ENCODE measurements at places on chromosomes 5 and 9.

GRCh38 chr5:35316611-35317274, 86.5 kb upstream of the PRLR start:
- DNase-seq: no peak

DNA sequence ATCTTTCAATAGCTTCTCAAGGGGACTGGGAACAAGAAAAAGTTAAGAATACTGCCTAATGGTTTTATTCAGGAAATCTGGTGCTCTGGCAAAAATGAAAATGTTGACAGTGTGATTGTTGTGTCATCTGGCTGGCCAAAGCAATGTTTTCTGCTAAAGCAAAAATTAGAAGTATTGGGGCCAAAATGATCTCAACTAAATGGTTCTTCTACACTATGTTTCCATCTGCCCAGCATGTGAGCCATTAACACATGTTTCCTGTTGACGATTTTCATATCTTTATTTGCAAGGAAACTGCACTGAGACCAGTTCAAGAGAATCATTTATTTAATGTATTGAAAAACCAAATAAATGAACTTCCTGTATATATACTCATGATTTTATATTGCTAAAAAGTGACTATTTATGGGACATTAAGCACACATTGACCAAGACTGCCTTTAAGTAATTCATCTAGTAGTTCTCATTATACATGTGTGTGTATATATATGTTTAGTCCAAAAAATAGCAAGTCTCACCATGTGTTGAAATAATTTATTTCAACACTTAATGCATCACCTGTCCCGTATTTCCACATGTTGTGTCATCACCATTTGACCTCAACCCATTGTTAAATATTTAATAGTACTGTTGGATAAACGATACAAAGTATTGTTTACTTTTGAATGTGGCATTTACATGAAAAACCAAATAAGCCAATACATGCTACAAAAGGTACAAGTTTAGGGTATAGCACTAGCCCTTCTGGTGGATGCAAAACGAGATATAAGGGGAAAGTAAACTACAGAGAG, 7.5 kb upstream of the FST start:
- no peak for DNase-seq

DNA sequence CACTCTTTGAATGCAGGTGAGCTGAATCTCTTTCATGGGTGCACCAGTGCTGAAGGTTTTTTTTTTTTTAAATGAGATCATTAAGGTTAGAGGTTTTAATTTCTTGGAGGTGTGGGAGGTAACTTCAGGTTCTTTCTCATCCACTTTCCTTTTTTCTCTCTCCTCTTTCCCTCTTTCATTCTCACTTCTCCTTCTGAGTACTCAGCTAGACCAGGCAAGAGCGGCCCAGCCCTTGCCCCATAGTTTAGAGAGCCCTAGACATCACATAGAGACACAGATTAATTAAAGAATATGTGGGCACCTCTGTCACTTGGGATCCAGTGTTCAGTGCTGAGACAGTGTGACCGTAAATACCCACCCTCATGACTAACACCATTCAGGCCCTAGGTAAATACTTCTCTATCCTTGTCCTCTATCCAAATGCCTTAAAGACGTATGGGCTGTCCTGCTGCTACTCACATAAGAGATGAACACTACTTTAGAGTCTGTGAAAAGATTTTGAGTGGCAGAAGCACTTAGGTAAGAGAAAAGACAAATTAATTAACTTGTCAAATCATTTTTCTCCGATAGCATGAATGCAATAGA, 174.1 kb downstream of the TLE4 start:
- DNase-seq: no peak

GRCh38 chr9:77773381-77773780, 125.3 kb upstream of the GNA14 start:
- DNase-seq: no peak

DNA sequence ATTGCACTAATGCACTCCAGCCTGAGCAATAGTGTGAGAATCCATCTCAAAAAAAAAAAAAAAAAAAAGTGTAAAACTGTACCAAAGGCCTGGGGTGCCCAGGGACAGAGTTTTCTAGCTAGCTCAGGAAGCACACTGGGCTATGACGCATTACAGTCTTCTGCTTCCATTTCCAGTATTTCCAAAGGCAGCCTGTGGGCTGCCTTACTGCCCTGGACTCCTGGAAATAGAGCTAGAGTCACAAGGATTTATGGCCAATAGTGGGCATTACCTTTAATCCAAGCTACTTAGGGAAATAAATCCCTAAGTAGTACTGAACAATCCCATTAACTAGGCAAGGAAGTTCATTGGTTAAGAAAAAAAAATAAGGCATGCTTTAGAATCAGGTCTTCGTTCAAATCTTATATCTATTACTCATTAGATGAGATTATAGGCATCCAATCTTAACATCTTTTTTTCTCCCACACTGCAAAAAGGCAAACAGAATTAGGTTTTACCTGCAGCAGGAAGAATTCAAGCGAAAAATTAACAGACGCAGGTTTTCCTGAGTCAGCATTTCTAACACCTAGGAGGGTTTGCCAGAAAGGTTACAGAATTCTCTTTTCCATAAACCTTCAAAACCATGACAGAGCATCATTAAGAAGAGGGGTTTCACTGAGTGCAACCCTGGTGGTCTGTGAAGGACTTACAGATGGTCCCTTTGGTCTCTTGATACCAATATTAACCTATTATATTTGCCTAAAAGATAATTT, 85.6 kb upstream of the CCDC112 start:
- no peak for DNase-seq

- DNase-seq: no peak
Observed at GRCh38 chr9:121217609-121218292, 16.1 kb upstream of the RAB14 start.

GRCh38 chr5:158056130-158056825, 197.3 kb upstream of the CLINT1 start:
- no peak for DNase-seq

- DNase-seq: no peak
Observed at GRCh38 chr9:8052991-8053390, 253.4 kb upstream of the DMAC1 start.

- DNase-seq: no peak
Observed at GRCh38 chr5:4348919-4349318, 753.3 kb downstream of the IRX1 start.

- no peak for DNase-seq
Observed at GRCh38 chr5:92822183-92822582, 758.8 kb downstream of the NR2F1-AS1 start.

DNA sequence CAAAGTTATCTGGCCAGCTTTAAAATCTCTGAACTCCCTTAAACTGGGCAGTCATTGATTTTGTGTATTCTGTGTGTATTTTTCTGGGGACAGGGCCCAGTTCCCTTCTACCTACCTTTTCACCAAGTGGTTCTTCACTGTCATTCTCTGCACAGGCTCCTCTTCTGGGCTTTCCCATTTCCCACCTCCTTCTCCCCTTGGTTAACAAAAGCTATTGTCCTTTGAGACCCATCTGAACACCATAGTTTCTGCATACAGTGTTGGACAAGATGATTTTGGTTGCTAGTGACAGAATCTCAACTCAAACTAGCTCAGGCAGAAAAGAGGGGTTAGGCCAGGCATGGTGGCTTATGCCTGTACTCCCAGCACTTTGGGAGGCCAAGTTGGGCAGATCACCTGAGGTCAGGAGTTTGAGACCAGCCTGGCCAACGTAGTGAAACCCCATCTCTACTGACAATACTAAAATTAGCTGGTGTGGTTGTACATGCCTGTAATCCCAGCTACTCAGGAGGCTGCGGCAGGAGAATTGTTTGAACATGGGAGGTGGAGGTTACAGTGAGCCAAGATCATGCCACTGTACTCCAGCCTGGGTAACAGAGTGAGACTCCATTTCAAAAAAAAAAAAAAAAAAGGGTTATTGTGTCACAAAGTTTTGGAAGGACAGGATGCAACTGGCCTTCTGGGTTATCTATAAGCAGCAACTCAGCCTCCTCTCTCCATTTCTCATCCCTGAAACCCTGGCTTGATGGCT, 31.0 kb upstream of the ANKRD34B start:
- peak; percentile 25 for DNase-seq

DNA sequence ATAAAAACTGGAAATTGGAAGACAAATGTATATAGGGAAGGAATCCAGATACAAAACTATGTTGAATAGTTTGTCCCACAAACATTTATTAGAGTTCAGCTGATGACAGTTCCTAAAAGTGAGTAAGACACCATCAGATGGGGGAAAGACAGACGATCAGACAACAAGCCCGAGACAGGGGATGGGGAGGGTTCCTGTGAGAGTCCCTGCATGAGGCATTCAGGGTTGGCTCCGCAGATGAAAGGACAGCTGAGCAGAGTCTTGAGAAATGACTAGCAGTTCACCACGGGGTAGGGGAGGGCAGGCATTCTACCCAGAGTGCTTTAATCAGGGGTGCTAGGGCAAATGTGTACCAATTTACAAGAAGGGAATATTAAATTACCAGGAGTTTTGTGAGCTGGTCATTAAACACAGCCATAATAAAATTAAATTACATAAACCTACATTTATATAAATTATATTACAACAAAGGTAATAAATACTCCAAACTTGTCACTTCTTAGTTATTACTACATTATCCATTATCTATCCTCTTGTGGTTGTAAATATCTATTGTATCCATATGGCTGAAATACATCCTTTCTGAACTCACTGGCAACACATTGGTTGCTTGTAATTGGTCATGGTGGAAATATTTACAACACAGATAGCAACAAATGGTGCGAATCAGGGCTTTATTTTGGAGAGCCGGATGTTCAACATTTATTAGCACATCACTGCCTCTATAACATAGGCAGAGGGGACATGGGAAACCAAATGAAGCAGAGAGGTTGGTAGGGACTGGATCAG, 27.8 kb downstream of the TNFSF15 start:
- DNase-seq: peak; percentile 58

GRCh38 chr9:33443047-33443446, 4.3 kb downstream of the AQP3 start:
- DNase-seq: no peak

GRCh38 chr5:88610586-88610985, 272.4 kb downstream of the MEF2C start:
- DNase-seq: no peak

DNA sequence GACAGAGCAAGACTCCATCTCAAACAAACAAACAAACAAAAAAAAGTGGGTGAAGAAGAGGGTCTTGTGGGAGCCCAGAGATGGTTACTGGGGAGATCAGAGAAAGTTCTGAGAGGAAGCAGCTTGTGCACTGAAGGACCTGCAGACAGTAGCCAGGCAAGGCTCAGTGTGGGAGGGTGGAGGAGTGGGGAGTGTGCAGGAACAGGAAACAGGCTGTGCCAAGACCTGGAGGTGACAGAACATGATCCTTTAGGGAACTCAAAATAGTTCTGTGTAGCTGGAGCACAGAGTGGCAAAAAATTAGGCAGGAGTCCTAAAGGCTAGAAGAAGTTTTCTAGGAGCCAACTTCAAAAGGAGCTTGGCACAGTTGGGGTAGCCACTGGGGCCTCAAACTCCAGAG, 19.2 kb upstream of the NANS start:
- no peak for DNase-seq

DNA sequence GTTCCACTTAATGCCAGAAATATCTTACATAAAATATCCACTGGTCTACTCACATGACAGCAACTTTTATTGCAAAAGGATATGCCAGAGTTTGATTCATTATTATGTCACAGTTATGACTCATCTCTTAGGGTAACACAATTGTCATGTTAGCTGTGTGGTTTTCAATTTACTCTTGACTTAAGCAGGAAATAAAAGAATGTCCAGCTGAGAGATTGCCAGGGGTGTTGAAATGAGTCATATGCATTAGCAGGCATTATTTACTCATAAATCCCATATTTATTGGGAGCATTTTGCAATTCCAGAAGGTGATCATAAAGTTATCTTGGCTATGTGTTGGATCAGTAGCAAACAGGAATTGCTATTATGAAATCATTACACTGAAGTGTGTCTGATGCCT, 1164.6 kb upstream of the CDH18 start:
- DNase-seq: no peak

DNA sequence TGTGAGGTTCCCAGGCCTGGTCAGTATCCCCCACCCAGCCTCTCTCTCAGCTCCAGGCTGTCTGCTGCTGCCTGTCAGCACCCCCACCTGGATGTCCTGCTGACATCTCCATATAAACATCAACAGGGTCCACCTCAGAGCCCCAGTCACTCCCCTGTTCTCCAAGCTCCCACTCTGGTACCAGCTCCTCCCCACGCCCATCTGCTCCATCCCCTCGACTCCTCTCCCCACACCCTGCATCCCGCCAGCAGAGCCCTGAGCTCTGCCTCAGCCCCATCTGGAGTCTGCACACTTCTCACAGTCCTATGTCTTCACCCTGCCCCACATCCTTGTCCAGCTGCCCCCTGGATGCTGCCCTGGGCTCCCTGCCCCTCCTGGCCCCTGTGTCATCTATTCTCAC, 67.7 kb upstream of the LRRTM2 start:
- DNase-seq: no peak

- DNase-seq: no peak
Observed at GRCh38 chr9:98327249-98327561, 71.8 kb upstream of the TBC1D2 start.

DNA sequence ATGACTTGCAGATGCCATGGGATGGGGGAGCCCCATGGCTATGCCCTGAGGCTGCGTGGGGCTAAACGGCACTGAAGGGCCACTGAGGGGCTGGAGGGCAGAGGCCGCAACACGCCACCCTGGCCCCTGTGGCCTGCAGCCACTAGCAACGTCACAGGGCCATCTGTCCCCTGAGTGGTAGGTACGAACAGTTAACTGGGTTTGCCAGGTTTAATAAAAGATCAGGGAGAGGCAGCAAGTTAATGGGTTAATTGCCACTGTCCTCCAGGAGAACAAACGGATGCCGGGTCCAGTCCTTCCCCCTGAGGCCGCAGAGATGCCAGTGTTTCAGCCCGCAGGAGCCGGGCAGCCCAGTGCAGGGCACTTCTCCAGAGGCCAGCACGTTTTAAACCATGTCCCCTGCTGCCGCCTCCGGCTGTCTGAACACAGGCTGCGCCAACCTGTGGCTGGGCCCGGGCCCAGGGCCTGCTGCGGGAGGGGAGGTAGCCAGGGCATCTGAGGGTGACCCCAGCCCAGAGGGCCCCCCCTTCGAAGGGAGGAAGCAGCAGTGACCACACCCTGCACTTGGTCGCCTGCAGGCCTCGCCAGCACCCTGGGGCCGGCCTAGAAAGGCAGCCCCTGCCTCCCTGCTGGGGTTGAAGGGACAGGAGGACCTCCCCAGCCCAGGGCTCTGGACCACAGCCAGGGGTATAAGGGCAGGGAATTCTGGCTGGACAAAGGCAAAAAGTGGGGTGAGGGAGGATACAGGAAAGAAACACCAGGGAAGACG, 227.3 kb downstream of the FANCC start:
- DNase-seq: no peak

DNA sequence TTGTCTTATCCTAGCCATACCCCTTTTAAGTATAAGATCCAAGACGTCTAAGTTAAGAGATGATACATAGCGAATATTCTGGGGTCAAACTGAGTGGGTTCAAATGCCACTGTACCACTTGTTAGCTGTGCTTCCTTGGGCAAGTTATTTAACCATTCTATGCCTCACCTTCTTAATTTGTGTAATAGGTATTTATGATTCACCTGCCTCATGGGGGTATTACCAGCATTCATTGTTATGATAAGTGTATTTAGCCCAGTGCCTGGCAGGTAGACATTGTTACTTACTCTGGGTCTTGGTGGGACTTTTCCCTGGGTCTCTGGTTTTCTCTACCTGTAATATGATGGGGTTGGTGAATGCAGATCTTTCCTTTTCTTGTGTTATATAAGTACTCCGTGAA, 3.8 kb downstream of the LARP1 start:
- DNase-seq: no peak
